ENCODE measurements at places on chromosomes 6 and 20.

GRCh38 chr6:144304223-144304848 lies 19.2 kb downstream of the UTRN start:
- DNase-seq = no peak

DNA sequence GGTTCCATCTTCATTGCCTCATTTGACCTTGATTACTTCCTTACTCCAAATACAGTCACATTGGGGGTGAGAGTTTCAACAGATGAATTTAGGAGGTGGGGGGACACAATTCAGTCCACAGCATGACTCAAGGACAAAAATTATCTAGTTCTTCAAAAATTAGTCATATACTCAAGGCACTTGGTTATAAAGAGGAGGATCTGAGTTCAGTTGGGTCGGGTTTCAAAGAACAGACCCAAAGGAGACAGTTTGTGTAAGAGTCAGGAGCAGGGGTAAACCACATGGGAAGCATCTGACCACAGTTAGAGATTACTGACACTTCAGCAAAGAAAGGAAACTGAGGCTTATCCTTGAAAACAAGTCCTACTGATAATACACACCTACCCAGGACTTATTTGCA lies 138.0 kb downstream of the TBC1D7 start:
- DNase-seq = no peak

DNA sequence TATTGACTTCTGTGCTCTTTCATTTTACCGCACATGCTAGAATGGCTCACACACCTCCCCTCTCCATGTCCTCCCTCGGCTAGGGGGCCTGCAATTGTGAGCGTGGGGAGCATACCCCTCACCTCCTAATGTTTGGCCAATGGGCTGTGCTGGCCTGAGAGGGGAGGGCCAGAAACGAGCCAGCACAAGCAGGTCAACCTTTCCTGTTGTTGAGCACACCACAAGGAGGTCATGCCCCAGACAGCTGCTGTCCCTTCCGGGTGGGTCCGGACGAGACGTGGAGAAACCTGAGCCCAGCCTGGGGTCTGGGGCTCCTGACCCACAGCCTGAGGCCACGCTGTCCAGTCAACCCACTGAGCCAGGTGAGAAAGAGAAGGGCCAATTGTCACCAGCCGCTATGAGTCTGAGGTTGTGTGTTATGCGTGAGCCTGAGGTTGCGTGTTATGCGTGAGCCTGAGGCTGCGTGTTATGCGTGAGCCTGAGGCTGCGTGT lies 77.4 kb downstream of the TTLL2 start:
- no peak for DNase-seq

- DNase-seq = no peak
These were observed 444.4 kb downstream of the UTRN start for GRCh38 chr6:144729502-144729901.

- no peak for DNase-seq
These were observed 231.0 kb downstream of the TBXT start for GRCh38 chr6:165936660-165937059.

GRCh38 chr6:33843131-33844121 lies 39.6 kb upstream of the MLN start:
- DNase-seq = no peak

DNA sequence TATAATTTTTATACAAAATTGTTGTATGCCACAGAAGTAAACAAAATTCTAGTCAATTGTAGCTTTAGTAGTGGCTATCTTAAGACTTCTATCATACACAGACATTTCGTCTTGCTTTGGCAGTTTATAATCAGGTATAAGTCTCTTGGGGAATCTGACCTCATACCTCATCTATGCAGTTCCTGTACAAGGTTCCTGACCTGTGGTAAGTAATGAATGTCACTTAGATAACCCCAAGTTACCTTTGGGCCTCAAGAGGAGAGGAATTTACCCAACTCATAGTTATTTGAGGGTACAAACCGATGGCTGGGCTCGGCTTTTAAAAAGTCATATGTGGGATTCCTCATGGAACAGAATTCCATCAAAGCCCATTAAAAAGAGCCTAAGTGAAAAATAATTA lies 58.8 kb upstream of the UNC93A start:
- DNase-seq = no peak

DNA sequence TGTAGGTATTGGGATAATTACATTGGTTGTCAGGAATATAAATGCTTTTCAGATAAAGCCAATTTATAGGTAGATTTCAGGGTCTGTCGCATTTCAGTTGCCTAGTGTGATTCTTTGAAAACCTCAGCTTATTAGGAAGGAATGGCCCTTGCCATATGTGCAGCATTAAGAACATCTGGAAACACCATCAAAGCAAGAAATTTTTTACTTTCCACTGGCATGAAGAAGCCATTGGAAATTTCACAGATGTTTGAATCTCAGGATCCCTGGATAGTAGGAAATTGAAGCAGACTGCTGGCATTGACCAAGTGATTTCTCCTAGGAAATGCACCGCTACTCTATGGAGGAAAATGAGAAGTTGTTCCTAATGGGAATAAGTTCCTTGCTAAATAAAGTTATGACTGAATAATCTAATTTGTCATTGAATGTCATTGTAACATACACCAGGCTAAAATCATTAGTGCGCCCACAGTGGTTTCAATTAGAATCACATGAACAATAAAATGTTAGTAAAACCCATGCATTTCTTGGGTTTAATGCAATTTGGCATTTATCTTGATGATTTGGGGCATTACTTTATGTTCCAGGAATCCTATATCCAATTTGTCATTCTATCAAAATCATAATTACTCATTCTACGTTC lies 950.1 kb downstream of the EPHA7 start:
- DNase-seq = no peak

DNA sequence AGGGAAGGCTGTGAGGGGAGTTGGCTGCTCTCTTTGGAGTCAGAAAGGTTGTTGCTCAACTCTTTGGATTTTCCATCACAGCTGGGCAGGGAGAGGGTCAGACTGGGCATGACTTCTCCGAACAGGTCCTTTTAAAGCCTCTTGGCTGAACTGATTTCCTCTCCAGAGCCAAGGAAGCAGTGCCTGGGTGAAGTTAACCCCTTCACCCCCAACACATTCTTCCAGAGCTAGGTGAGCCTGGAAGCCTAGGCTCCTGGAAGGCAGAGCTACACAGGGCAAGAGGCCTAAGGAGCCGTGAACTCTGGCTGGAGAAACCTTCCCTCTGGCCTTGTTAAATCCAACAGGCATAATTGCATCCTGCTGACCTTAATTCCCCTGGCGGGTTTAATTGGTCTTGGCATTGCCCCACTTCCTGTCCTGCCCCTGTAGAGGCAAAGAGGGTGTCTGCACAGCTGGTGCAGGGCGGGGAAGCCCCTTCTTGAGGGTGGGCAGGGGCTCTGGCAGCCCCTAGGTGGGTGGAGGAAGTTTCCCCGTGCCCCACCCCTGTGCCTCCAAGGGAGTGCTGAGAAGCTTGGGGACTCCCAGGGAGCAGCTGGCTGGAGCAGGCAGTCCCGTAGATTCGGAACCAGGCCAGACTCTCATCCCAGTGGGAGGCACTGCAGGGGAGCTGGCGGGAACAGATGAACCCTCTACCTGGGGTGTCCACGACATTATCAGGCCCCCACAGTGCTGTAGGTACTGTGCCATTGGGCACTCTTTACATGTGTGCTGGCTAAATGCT lies 3.6 kb upstream of the MYLK2 start:
- DNase-seq = no peak

GRCh38 chr6:26045928-26046368 lies 41.3 kb upstream of the HFE start:
- DNase-seq = no peak

DNA sequence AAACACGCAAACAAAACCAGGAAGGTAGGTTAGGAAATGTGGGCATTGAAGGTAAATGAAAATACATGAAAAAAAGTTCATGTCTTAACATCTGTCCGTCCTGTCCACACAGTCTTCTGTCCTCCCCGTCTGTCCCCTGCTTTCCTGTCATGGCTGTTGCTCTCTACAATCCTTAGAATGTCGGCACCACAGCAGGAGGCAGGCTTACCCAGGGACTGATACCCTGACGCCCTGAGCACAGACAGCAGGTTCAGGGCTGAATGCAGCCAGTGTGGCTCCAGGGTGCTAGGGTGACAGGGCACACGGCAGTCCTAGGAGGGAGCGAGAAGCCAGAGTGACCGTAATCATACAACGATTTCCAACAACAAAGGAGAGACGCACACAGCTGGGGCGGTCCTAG lies 123.7 kb downstream of the IRF4 start:
- DNase-seq = no peak

DNA sequence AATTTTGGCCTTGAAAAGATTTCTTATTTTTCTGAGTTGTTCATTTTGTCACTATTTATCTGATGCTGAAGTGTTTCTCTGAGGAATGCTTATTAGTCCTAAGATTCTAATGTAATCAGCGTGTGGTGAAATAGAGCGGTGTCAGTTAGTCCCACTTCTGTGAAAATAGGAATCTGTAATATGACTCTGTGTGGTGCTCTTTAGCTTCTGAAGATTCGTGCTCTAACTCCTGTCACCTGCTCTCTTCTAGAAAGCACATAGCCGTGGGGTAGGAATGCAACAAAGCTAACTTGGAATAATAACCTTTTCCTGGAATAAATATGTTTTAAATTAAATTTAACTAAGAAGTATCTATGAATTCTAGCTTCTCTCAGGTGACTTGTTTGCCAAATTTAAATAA lies 90.4 kb downstream of the BCKDHB start:
- DNase-seq = no peak

GRCh38 chr6:11042750-11043377 lies 1.2 kb downstream of the ELOVL2 start:
- no peak for DNase-seq

- no peak for DNase-seq
These were observed 14.2 kb upstream of the BNIP5 start for GRCh38 chr6:36350681-36351571.

Data from bone marrow (tissue), 2 donors.